Tracheal epithelial cell (primary cell): ENCODE measurements at places on chromosomes 1 and 21. TPM values are rescaled to one million over a fixed set of nuclear protein-coding genes. Genes with fewer than 3 reads are reported as not detected.

The IL19 gene
- total RNA-seq: 0.24 TPM in 1 of 2 replicates, not detected in the other

The RPF1 gene
- 42.2 and 42.9 TPM in 2 replicates for total RNA-seq

The PCSK9 gene
- 33.9 and 39.8 TPM in 2 replicates for total RNA-seq

The CHRM3 gene
- 0.21 and 0.48 TPM in 2 replicates for total RNA-seq

The WNT2B gene
- 0.43 and 1.7 TPM in 2 replicates for total RNA-seq

The RGS13 gene
- not detected in 2 replicates for total RNA-seq

The MUTYH gene
- 7.2 and 19.2 TPM in 2 replicates for total RNA-seq

The CFAP74 gene
- not detected in 2 replicates for total RNA-seq

The LAD1 gene
- 186 and 189 TPM in 2 replicates for total RNA-seq

The APOBEC4 gene
- total RNA-seq: not detected in 2 replicates

The PDPN gene
- total RNA-seq: 3.8 and 11.1 TPM in 2 replicates

The GPR89A gene
- total RNA-seq: 24.8 and 32.6 TPM in 2 replicates

The CD2 gene
- total RNA-seq: not detected in 2 replicates
